Keratinocyte (primary cell): ENCODE measurements at places on chromosomes 5 and 9. TPM values are rescaled to one million over a fixed set of nuclear protein-coding genes. Genes with fewer than 3 reads are reported as not detected.

GRCh38 chr9:94826644-94827410, 100.3 kb downstream of the AOPEP start:
- DNase-seq = no peak
- no peak overlapping the region for H3K27ac ChIP-seq
- H3K4me1 ChIP-seq = no peaks in the 10 kb centered on the region
- H3K4me3 ChIP-seq = no peak overlapping the region
- peaks cover 3% of the 10 kb centered on the region for H3K36me3 ChIP-seq

DNA sequence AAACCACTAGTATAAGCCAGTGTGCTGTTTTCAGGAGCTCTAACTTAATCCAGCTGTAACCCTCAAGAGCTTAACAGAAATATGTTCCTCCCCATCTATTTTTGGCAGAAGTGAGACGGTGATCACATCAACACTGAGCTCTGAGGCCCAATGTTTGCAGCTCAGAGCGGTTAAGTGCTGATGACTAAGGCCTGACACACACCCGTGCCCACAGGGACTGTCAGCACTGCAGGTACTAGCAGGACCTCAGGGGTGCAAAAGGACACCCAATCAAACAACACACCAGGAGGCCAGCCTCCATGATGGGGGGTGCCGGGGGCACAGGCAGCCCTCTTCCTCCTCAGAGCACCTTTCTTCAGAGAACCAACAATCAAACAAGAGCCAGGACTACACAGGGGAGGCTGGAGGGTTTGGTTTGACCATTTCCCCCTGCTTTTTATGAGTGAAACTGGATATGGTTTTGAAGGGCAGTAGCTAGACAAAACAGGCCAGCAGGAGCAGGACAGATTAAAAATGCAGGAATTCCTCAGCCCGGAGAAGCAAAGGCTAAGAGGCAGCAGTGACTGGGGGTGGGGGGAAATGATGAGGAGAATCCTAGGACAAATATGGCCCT, 61.3 kb downstream of the RAPGEF1 start:
- H3K27me3 ChIP-seq = no peaks in the 10 kb centered on the region
- peak; percentile 55 for DNase-seq
- no peaks in the 10 kb centered on the region for H3K36me3 ChIP-seq
- H3K4me3 ChIP-seq = peak overlapping the region; percentile 45
- peaks cover 43% of the 10 kb centered on the region for H3K4me1 ChIP-seq
- H3K27ac ChIP-seq = peak overlapping the region; percentile 85

GRCh38 chr9:135523521-135524129, 2.4 kb downstream of the LCN1 start:
- H3K27ac ChIP-seq = no peak overlapping the region
- peaks cover 4% of the 10 kb centered on the region for H3K27me3 ChIP-seq
- H3K4me3 ChIP-seq = no peak overlapping the region
- DNase-seq = no peak
- no peaks in the 10 kb centered on the region for H3K36me3 ChIP-seq

Gene SHB
- polyA plus RNA-seq = 9.4 to 18.0 TPM (median 10.9 TPM) in 3 replicates

Gene DDX4
- 0.04 TPM in 1 of 3 replicates, not detected in the others for polyA plus RNA-seq

Gene SELENOP
- 10.4 to 30.6 TPM (median 11.2 TPM) in 3 replicates for polyA plus RNA-seq

- H3K36me3 ChIP-seq = no peaks in the 10 kb centered on the region
- H3K27ac ChIP-seq = no peak overlapping the region
- H3K4me3 ChIP-seq = no peak overlapping the region
These were observed 191.2 kb downstream of the PIK3R1 start for GRCh38 chr5:68406767-68407241.

Gene SHC3
- polyA plus RNA-seq = 0.01 to 0.04 TPM (median 0.03 TPM) in 3 replicates

GRCh38 chr5:74017112-74017511, 391.1 kb downstream of the ARHGEF28 start:
- H3K27me3 ChIP-seq = no peaks in the 10 kb centered on the region
- peak; percentile 94 for DNase-seq
- H3K4me3 ChIP-seq = peak overlapping the region; percentile 5
- peaks cover 33% of the 10 kb centered on the region for H3K4me1 ChIP-seq
- no peaks in the 10 kb centered on the region for H3K36me3 ChIP-seq

DNA sequence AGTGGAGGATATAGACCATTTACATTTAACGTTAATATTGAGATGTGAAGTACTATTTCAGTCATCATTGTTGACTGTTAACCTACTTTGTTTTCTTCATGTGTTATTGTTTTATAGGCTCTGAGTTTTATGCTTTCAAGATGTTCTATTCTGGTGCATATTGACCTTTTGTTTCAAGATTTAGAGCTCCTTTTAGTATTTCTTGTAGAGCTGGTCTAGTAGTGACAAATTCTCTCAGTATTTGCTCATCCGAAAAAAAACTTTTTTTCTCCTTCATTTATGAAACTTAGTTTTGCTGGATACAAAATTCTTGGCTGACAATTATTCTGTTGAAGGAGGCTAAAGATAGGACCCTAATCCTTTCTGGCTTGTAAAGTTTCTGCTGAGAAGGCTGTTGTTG, 91.3 kb downstream of the INVS start:
- no peak overlapping the region for H3K27ac ChIP-seq
- no peak overlapping the region for H3K4me3 ChIP-seq
- no peaks in the 10 kb centered on the region for H3K4me1 ChIP-seq
- no peaks in the 10 kb centered on the region for H3K27me3 ChIP-seq
- H3K36me3 ChIP-seq = no peaks in the 10 kb centered on the region

DNA sequence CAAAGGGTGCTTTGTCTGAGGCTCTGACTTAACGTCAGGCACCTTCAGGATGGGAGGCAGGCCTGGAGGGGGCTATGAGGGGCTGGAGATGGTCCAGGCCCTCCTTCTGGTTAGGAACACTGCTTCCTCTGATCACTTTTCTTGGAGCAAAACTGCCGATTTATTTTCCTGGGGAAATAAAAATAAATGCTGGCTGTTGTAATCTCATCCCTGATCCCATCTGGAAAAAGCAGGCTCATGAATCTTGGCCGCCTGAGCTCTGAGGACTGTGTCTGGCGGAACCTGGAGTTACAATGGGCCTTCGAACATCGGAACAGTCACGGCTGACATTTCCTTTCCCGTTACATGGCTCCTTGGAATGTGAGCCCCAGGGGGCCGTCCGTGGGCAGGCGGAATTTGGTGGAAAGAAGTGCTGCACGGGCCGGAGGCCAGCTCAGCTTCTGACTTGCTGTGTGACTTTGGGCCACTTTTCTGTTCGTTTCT, 157.8 kb downstream of the RGS3 start:
- H3K27me3 ChIP-seq = no peaks in the 10 kb centered on the region
- no peak for DNase-seq
- H3K36me3 ChIP-seq = no peaks in the 10 kb centered on the region
- peak overlapping the region; percentile 74 for H3K27ac ChIP-seq
- H3K4me1 ChIP-seq = peaks cover 43% of the 10 kb centered on the region
- H3K4me3 ChIP-seq = no peak overlapping the region

GRCh38 chr9:110050925-110051355, 157.0 kb downstream of the C9orf152 start:
- H3K27me3 ChIP-seq = no peaks in the 10 kb centered on the region
- peaks cover 26% of the 10 kb centered on the region for H3K4me1 ChIP-seq
- peak; percentile 67 for DNase-seq

- DNase-seq = peak; percentile 4
- H3K4me3 ChIP-seq = no peak overlapping the region
- H3K27me3 ChIP-seq = no peaks in the 10 kb centered on the region
- H3K27ac ChIP-seq = no peak overlapping the region
These were observed 123.9 kb upstream of the PUM3 start for GRCh38 chr9:2967766-2968165.

DNA sequence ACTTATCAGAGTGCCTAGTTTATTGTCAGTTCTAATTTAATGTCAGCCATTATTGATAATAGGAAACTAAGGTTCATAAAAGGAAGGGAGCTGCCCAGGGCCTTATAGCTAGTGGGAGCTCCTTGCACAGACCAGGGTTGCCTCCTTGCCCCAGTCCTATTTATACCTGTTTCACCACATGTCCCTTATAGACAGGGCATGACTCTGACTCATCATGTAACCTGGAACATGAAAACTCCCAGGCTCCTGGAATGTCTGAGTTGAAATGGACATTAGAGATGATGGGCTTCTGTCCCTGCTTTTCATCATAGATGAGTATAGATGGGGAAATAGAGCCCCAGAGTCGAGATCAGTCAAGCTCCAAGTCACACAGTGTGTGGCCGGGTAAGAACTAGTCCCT, 21.1 kb downstream of the FAT2 start:
- H3K36me3 ChIP-seq = peaks cover 35% of the 10 kb centered on the region
- H3K27me3 ChIP-seq = no peaks in the 10 kb centered on the region
- peak; percentile 80 for DNase-seq

Gene CDC42SE2
- 18.9 to 32.5 TPM (median 26.6 TPM) in 3 replicates for polyA plus RNA-seq

Gene G3BP1
- 93.5 to 137 TPM (median 115 TPM) in 3 replicates for polyA plus RNA-seq

DNA sequence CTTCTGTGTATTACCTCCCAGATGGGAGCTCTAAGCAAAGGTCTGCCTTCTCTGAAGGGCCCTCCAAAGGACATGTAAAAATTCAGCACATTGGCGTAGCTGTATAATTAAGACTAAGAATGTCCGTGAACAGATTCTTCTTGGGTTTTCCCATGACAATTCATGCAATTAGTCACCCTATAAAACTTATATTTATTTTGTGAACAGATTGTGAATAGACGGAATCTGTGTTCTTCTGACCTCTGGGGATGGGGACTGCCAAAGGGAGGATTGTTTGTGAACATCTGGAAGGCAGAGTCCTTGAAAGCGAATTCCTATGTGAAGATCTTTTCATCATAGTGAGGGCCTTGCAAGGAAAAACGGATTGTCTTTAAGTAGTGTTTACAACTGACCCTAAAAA, 111.3 kb downstream of the EGFLAM start:
- H3K27me3 ChIP-seq = peaks cover 5% of the 10 kb centered on the region
- no peak overlapping the region for H3K27ac ChIP-seq
- H3K4me1 ChIP-seq = no peaks in the 10 kb centered on the region

DNA sequence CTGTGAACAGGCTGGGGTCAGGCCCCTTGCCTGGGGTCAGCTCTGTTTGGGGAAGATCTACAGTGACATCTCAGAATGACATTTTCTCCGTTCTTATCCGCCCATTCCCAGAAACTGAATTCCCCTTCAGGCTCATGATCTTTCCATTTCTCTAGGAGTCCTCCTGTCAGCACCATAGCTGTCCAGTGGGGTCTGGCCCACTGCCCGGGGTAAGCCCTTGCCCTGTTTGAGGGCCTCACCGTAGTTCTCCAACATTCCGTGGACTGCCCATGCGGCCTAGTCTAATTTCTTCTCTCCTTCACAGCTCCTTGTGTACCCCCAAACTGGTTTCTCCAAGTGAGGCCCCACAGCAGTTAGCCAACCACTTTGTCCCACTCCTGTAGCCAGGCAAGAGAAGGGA, 68.4 kb downstream of the ENTREP1 start:
- H3K36me3 ChIP-seq = no peaks in the 10 kb centered on the region
- no peak for DNase-seq
- H3K27ac ChIP-seq = no peak overlapping the region
- peaks cover 3% of the 10 kb centered on the region for H3K27me3 ChIP-seq
- no peak overlapping the region for H3K4me3 ChIP-seq

- peaks cover 19% of the 10 kb centered on the region for H3K4me1 ChIP-seq
- no peak for DNase-seq
- H3K27ac ChIP-seq = peak overlapping the region; percentile 99
- peak overlapping the region; percentile 97 for H3K4me3 ChIP-seq
- H3K36me3 ChIP-seq = no peaks in the 10 kb centered on the region
These were observed 466 bp downstream of the SMC2 start for GRCh38 chr9:104094534-104095015.

Gene CD72
- polyA plus RNA-seq = 0.66 to 2.4 TPM (median 0.82 TPM) in 3 replicates

Gene HAVCR2
- 0.03 TPM in 1 of 3 replicates, not detected in the others for polyA plus RNA-seq

GRCh38 chr9:22134390-22134789, 125.3 kb upstream of the CDKN2B start:
- DNase-seq = no peak
- H3K36me3 ChIP-seq = no peaks in the 10 kb centered on the region
- peaks cover 30% of the 10 kb centered on the region for H3K4me1 ChIP-seq
- no peaks in the 10 kb centered on the region for H3K27me3 ChIP-seq
- no peak overlapping the region for H3K27ac ChIP-seq
- no peak overlapping the region for H3K4me3 ChIP-seq

GRCh38 chr5:35753500-35753899, 103.2 kb upstream of the IL7R start:
- H3K27me3 ChIP-seq = no peaks in the 10 kb centered on the region
- DNase-seq = no peak
- no peaks in the 10 kb centered on the region for H3K36me3 ChIP-seq
- H3K4me3 ChIP-seq = no peak overlapping the region

Gene MGAT4B
- polyA plus RNA-seq = 69.8 to 173 TPM (median 89.1 TPM) in 3 replicates

Gene SLC34A3
- polyA plus RNA-seq = 0.03 TPM in 1 of 3 replicates, not detected in the others

Gene CNTNAP3B
- polyA plus RNA-seq = 2.5 to 6.8 TPM (median 6.2 TPM) in 3 replicates
